Stimulated activated naive CD8-positive, alpha-beta T cell treated with anti-CD3 and anti-CD28 coated beads, Interleukin-15, amount 100 ng/mL, for 72 hours (primary cell): ENCODE measurements at places on chromosomes 16 and 17.
A peak's percentile ranks its signal among the peaks of the same experiment; 100 is the strongest.

GRCh38 chr17:29326023-29326813 is 32.3 kb upstream of the NUFIP2 start:
- DNase-seq = no peak

DNA sequence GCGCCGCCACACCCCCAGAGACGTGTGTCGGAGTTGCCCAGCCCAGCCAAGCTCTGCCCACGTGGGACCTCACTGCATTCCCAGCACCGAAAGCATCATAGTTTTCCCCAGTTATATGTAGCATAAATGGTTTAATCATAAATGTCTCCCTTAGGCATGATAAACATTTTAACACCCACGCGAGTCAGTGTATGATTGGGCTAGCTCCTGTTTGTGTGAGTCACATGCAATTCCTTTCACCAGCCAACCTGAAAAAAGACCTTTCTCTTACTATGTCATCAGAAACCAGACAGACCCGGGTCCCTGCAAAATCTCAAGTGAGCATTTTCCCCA is 9.2 kb downstream of the TAF1C start:
- no peak for DNase-seq

DNA sequence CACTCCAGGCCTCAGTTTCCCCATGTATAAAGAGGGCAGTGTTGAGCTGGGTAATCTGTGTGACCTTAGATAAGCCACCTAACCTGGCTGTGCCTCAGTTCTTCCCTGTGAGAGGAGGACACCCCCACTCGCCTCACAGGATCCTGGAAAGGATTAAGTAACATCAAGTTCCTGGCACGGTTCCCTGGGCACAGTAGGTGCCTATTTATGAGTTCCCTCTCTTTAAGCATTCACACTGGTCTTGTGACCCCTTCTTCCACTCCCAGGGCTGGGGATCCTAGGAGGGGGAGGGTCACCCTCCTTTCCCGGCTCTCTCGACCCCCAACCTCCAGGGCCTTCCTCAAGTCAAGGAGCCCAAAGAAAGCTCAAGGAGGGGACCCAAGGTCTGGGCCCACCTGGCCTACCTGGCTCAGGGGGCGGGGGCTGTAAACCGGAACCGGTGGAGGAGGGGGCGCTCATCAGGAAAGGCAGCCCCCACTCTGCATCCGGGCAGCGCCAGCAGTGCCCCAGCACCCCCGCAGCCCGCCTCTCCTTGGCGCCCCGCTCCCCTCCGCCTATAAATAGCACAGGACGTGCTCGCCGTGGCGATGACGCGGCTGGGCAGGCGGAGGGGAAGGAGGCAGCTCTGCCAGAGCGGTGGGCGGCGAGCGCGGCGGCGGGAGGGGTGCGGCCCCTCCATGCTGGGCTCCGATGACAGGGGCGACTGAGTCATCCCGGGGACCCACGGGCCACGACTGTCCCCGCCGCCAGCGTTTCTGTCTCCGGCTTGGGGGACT is 9.4 kb downstream of the RPL19 start:
- peak; percentile 70 for DNase-seq

DNA sequence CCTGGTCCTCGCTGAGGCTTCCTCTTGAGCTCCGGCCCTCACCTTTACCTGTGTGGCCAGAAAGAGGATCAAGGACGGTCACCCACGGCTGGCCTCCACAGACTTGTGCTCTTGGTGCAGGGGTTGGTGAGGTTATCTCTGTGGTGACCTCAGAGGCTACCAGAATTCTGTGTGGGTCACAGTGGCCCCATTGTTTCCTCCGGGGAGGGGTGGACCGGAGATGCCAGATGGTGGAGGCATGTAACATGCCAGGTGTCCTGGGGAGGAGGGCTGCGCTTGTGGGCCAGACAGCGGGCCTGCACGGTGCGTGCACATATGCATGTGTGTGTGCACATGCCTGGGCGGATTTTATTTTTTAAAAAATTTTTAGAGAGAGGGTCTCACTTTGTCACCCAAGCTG is 6.3 kb downstream of the SGCA start:
- DNase-seq = no peak

- no peak for DNase-seq
These were observed 718.4 kb downstream of the MAF start for GRCh38 chr16:78882150-78882549.

- no peak for DNase-seq
These were observed 27.2 kb upstream of the TOB1 start for GRCh38 chr17:50893183-50893993.
